ENCODE measurements at places on chromosomes 12 and 14.

GRCh38 chr14:55746558-55746957 lies 166.6 kb downstream of the KTN1 start:
- no peak for DNase-seq

DNA sequence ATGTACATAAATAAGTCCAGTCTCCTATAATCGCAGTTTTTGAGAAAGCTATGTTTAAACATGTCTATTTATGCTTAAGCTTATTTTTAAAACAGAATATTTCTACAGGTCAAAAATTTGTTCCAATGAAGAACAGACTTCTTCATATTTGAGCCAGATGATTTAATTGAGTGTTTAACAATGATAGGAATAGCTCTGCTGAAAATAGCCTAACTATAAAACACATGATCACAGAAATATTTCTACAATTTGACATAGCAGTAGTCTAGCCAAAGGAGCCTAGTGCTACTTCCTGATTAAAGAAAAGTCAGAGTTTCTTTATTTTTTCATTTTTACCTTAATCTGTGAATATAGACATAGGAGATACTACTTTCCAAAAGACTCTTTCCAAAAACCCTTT lies 29.4 kb downstream of the DCP1B start:
- DNase-seq: no peak

GRCh38 chr12:45704968-45705367 lies 24.5 kb upstream of the ARID2 start:
- no peak for DNase-seq

- no peak for DNase-seq
Observed at GRCh38 chr12:124861492-124861891, 2.2 kb downstream of the SCARB1 start.

- DNase-seq: no peak
Observed at GRCh38 chr12:54019924-54020590, 8.2 kb upstream of the HOXC6 start.

GRCh38 chr14:77145975-77146740 lies 4.6 kb upstream of the ZDHHC22 start:
- no peak for DNase-seq

DNA sequence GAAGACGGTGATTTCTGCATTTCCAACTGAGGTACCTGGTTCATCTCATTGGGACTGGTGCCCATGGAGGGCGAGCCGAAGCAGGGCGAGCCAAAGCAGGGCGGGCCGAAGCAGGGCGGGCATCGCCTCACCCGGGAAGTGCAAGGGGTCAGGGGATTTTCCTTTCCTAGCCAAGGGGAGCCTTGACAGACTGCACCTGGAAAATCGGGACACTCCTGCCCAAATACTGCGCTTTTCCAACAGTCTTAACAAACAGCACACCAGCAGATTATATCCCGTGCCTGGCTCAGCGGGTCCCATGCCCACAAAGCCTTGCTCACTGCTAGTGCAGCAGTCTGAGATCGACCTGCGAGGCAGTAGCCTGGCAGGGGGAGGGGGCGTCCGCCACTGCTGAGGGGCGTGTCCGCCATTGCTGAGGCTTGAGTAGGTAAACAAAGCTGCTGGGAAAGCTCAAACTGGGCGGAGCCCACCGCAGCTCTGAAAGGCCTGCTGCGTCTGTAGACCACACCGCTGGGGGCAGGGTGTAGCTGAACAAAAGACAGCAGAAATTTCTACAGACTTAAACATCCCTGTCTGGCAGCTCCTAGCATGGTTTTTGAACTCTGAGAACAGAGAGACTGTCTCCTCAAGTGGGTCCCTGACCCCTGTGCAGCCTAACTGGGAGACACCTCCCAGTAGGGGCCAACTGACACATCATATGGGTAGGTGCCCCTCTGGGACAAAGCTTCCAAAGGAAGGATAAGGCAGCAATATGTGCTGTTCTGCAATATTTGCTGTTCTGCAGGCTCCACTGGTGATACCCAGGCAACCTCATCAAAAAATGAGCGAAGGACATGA lies 77.2 kb downstream of the BAZ1A start:
- no peak for DNase-seq

- DNase-seq: no peak
Observed at GRCh38 chr14:87152693-87153092, 840.3 kb downstream of the GALC start.

- DNase-seq: no peak
Observed at GRCh38 chr12:51246254-51246853, 7.7 kb downstream of the DAZAP2 start.

- no peak for DNase-seq
Observed at GRCh38 chr12:116693286-116694227, 44.3 kb downstream of the SPRING1 start.

- no peak for DNase-seq
Observed at GRCh38 chr12:106118-106591, 39.6 kb downstream of the IQSEC3 start.

- no peak for DNase-seq
Observed at GRCh38 chr14:64692189-64692985, 11.8 kb upstream of the PLEKHG3 start.

GRCh38 chr12:70227911-70228310 lies 15.3 kb upstream of the CNOT2 start:
- DNase-seq: no peak

GRCh38 chr12:88230271-88230670 lies 88.2 kb downstream of the TMTC3 start:
- DNase-seq: no peak

DNA sequence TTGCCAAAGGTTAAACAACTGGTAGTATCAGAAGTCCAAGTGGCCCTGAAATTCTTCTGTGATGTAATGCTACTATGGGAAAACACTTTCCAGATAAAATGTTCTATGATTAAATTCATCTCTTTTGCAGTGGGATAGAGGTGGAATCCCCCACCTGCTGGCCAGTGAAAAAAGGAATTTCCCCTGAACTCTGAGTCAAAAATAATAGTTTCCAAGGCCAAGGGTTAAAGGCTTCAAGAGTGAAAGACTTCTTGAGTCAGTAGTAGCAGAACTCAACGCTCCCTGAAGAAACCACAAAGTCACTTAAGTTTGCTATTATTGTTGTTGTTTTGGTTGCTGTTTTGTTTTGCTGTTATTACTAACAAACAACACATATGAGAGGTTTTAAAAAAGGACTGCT lies 330.8 kb downstream of the SOX5 start:
- no peak for DNase-seq

DNA sequence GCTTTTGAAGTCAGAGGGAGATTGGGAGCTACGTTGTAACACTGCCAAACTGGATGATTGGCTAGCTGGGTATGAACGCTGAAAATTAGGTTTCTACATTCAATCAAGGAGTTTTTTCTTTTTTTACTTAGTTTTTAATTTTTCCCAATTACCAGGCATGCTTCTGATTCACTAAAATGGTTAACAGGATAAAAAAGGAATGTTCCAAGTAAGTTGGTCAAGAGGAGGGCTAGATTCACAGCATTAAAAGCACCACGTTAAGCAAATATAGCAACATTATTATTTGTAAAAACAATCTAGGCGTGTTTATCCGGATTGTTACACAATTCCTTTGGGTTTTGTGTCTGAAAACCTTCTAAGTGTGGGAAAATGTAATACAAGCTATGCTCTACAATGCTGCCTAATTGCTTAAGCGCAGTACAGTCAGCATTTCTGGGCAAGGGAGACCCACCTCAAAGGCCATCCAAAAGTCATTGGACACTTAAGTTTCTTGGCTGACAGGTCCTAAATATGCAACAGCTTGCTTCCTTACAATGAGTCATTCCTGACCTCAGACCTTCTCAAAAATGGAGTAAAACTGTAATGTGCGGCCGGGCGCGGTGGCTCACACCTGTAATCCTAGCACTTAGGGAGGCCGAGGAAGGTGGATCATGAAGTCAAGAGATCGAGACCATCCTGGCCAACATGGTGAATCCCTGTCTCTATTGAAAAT lies 1.2 kb downstream of the RPLP0 start:
- no peak for DNase-seq

- DNase-seq: no peak
Observed at GRCh38 chr12:111532751-111533150, 66.4 kb downstream of the ATXN2 start.

DNA sequence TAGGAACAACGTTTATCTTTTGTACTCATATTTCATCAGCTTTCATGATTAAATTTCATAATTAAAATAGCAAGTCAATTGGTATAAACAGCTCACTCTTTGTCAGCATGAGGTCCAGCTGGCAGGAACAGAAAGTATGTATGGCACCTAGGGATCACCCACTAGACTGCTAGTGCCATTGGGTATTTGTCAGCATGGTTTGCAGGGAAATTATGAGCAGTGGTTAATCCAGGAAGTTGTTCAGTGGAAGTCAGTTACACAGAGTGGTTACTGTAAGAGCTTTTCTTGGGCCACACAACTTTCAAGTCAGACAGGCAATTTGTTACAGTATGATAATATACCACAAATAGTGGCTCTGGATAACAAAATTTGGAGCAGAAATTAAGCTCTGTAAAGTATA lies 340.3 kb upstream of the RGS6 start:
- no peak for DNase-seq

- no peak for DNase-seq
Observed at GRCh38 chr14:47269756-47270492, 405.5 kb downstream of the MDGA2 start.

DNA sequence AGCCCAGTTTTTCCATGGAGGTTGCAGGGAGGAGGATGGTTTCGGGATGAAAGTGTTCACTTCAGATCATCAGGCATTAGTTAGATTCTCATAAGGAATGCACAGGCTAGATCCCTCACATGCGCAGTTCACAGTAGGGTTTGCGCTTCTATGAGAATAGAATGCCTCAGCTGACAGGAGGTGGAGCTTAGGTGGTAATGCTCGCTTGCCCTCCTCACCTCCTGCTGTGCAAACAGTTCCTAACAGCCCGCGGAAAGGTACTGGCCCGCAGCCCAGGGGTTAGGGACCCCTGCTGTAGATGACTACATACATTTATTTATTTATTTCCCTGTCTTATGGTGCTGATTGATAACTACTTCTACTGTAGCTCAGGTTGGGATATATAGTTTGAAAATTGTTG lies 93.2 kb downstream of the FBXO33 start:
- no peak for DNase-seq

GRCh38 chr14:71365361-71365760 lies 458.1 kb downstream of the PCNX1 start:
- DNase-seq: no peak
